ENCODE measurements at places on chromosomes 7 and 10.

DNA sequence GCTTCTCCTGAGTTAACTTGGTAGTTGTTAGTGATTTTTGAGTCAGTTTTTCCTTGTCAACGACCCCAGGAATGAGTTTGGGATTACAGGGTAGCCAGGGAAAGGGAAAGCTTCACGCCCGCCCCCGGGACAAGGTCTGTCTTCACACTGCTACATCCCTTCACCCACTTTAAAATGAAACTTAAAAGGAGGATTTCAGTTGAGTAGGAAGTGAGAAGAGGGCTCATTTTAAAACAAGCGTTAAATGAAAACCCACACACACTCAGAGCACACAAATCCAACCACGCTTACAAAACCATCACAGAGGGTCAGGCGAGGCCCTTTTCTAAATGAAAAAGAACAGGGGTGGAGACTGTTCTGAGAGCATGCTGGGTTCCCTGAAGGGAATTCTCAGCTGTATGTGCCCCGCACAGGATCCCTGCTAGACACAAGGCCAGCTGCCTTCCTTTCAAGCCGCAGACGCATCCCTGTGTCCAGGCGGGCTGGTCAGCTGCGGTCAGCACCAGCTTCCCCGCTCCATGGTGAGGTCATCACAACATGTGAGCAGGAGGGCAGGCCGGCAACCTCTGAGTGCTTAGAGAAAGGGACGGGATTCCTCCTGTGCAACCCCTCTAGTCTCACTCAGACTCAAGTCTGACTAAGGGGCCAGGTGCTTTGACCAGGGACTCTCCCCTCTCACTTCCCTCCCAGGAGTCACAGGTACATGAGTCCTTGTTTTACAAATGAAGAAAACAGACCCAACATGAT, 111.8 kb downstream of the EGFR start:
- no peak for DNase-seq

DNA sequence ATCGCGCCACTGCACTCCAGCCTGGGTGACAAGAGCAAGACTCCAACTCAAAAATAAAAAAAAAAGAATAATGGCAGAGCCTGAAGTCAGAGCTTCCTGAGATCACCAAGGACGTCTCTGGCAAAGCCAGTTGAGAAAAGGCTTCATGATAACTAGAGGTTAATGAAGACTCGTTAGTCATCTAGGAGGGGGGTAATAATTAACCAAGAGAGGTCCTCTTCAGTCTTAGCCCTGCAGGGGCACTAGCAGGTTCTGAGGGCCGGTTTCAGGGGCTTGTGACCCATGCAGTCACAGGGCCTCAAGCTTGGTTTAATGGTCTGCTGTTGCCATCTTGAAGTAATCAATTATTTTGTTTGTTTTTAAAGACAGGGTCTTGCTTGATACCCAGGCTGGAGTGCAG, 28.6 kb upstream of the PROSER2 start:
- no peak for DNase-seq

DNA sequence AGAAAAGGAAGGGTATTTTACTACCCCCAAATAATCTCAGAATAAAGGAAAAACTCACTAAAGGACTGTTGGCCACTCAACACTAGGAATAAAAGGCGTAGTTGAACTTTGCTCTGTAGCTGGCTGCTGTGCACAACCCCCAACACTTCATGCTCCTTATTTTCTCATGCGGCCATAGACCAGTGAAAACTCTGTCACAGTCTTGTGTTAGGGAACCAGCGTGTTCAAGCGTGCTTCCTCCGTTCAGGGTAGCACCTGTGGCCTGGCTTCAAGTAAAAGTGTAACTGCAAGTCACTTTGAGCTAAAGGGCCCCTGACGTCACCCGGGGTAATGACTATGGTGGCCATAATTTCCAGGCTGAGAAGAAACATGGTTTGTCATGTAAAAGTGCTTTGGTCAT, 27.0 kb downstream of the BLNK start:
- no peak for DNase-seq

DNA sequence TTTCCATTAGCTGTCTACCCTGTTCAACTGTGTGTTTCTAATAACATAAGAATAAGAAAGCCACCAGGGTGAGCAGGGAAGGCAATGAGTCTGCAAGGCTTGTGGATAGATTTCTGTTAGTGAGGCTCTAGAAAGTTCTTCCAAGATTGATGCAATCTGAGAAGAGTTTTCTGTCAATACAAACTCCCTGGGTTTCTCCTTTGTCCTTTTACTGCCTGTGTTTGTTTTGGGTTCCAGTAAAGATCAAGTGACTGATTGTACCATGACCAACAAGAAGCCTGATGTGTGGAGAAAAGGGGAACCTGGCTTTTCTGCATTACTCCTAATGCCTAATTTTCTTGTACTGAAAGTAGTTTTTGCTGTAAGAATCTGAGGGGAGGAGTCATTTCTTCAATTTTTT, 139.9 kb downstream of the CFTR start:
- DNase-seq, result no peak

DNA sequence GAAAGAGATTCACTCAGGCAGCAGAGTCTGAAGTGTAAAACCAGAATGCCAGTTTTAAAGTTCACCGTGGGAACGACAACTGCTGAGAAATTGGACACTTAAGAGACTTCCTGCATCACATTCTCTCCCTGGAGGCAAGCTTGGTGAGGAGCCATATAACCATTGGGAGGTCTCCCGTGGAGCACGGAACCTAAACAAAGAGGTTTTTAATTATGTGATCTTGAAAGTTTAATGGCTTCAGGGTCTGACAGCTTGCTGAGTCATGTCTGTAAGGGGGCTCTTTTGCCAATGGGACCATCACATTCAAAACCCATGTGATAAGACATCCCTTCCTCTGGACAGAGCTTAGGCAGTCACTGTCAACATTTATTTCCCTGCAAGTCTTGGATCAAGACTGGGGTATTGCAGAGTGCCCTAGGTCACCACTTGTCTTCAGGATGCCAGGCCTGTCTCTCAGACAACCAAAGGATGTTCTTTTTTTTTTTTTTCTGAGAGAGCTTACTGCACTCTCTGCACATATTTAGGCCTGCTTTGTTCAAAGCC, 674.4 kb downstream of the TYW1 start:
- DNase-seq, result no peak

GRCh38 chr7:135775230-135775629, 26.6 kb upstream of the FAM180A start:
- DNase-seq, result no peak

DNA sequence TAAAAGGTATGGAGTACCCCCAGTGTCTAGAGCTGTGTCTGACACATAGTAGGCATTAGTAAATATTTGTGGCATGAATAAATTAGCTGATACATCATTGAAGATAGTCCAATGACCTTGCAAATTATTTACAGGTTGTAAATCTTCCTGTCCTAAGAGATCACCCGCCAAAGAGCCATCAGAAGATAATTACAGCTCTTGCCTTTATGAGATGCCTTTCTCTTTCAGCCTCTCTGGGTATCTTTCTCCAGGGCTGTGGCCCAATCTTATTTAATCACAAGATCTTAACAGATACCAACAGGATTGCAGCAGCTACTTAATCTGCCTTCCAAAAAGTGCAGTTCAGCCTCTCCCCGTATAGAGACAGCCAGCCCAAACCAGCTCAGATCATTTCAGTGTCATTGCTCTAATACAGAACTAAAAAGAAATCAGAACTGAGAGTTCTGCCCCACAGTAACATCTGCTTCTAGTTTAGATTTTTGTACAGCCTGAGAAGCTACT, 41.5 kb downstream of the MYOF start:
- DNase-seq, result no peak

DNA sequence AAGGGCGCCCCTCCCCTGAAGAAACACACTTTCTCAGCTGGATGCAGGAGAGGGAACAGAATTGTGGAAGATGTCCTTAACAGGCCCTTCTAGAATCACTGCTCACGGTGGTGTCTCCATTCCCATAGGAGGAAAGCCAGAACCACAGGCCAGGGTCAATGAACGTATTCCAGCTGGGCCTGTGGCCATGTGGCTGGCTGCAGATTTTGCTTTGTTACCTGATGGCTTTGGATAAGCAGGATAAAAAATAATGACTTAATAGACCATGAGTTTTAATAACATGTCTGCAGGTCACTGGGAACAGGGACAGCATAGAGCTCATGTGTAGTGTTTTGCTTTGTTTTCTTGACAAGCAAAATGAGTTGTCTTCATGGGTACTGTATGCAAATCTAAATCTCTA, 210.3 kb downstream of the TRIL start:
- no peak for DNase-seq

- no peak for DNase-seq
Measured at GRCh38 chr7:31171984-31172383, 119.9 kb downstream of the ADCYAP1R1 start.

DNA sequence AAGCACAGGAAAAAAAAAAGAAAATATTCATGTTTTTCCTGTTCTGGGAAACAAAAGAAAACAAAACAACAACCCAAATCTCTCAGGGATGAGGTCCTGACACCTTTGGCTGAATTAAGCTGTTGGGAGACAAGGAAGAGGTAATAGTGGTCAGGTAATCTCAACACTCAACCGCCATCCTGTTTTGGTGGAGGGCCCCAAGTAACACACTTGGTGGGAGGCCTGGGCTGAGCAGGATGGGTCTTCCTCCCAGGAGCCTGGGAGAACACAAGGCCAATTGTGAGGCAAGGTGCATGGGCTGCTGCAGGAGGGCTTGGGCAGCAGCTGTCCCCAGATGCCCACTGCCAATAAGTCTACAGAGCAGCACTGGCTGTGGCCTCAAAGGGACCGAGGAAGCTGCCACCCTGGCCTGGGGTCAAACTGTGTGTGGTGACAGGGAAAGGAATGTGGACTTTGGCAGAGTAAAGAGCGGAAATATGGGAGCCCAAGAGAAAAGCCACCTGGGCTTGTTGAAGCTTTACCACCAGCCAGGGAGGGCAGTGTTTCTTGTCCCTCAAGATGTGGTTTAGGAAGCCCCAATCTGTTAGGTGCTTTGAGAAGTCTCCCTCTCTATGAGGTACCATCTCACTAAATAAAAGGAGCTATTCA, 93.5 kb upstream of the SLC25A13 start:
- no peak for DNase-seq

DNA sequence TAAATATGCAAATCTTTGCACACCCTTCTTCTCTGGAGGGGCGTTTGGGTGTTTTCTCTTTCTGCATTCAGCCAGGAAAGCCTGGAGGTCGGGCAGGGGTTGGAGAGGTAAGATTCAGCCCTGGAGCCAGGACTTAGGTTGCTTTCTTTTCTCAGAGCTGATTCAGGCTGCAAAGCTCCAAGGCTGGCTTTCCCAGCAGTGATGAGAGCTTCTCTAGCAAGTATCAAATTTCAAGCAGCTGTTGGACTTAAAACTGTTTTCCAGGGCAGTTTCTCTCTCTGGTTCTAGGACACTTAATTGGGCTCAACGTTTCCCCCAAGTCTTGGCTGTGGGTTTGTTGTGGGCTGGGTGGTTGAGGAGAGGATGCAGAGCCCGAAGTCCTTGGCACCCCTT, 608 bp downstream of the AKR1B10 start:
- DNase-seq, result no peak

- DNase-seq, result no peak
Measured at GRCh38 chr7:37993060-37993501, 72.6 kb downstream of the EPDR1 start.

DNA sequence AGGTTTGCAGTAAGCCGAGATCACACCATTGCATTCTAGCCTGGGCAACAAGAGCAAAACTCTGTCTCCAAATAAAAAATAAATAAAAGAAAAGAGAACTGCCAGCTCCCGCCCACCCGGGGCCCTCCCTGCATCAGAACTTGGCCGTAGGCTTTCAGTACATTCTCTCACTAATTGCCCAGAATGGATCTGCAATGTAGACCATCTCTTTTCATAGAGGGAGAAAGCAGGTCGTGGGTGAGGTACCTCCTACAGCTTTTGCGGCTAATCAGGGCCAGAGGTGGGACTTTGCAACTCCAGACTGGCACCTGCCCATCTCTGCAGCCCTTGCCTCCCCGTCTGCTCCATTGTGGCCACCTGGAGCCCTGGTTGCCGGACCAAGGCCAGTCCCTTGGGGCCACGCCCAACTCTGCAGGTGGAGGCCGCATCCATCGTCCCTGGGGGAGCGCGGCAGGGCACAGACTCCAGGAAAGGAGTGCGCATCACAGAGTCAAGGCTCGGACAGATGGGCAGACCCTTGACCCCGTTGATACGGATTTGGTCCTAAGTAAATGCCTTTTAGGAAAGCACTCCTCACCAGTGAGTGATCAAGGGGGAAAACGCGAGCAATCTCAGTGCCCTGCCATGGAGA, 179.1 kb upstream of the SH2B2 start:
- no peak for DNase-seq

GRCh38 chr7:23338863-23339262, 39.7 kb downstream of the MALSU1 start:
- DNase-seq, result no peak

- no peak for DNase-seq
Measured at GRCh38 chr10:74206746-74207145, 55.7 kb downstream of the ADK start.

- DNase-seq, result no peak
Measured at GRCh38 chr7:90190995-90191394, 20.5 kb upstream of the STEAP2 start.

- DNase-seq, result peak; percentile 43
Measured at GRCh38 chr7:37201003-37201875, 247.4 kb downstream of the ELMO1 start.

DNA sequence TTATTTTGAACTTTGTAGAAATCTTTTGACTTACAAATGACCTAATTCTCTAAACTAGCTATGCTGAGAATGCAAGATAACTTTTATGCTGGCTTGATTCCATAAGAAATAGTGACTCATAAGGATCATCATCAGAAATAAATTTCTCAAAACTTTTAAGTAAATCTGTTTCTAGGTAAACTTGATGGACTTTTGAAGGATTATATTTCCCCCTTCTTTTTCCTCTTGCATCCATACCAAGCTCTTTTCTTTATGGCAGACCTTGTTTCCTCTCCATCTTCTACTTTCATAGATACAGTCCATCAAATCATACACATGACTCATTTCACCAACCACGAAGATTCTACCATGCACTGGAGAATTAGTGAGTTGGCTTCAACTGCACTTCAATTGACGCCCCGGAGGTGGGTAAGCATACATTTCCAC, 336.3 kb downstream of the KCNMA1 start:
- no peak for DNase-seq

GRCh38 chr7:42099470-42100155, 137.4 kb downstream of the GLI3 start:
- DNase-seq, result no peak

DNA sequence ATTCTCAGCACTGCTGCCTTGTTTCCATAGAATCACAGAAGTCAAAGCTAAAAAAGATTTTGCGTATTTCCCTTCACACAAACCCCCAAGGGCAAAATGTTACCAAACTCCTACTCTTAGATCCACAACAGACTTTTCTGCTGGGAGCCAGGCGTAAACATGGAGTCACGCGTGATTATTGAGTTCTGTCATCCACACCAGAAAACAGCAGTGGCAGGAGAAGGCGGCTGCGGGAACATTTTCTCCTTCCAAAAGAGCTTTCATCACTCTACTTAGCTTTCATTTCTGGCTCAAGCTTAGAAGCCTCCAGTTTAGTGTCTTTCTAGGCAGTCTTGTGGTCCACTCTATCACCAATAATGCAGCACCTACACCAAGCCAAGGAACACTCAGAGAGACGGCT, 712.9 kb upstream of the NRP1 start:
- DNase-seq, result no peak

GRCh38 chr7:80181411-80181810, 46.8 kb downstream of the GNAI1 start:
- DNase-seq, result no peak

GRCh38 chr10:63883861-63884260, 362.7 kb downstream of the REEP3 start:
- DNase-seq, result no peak

- DNase-seq, result peak; percentile 78
Measured at GRCh38 chr7:36291387-36292316, 98.0 kb upstream of the ANLN start.

GRCh38 chr10:104862-105565, 30.2 kb upstream of the ZMYND11 start:
- no peak for DNase-seq

Data from stimulated activated CD4-positive, alpha-beta T cell treated with anti-CD3 and anti-CD28 coated beads, Interleukin-12 subunit alpha, Interleukin-12 subunit beta, amount 100 ng/mL, for 4 hours (primary cell).